Posterior vena cava (tissue), 2 donors: ENCODE measurements at places on chromosomes 5 and 9.

DNA sequence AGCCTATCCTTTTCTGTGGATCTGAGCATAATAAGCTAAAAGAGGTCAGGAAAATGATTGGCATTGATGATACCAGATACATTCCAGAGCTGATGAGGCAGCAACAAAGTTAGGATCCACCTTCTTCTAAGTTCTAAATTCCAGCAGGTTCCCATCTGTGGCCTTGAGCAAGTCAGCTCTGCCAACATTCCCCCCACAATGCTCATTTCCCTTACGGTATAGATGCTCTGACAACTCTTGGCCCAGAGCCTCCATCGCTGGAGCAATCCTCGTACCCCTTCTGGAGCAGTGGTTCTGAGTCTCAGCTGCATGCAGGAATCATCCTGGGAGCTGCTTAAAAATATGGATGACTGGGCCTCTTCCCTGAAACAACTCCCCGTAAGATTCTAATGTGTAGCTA is 78.1 kb downstream of the MED27 start:
- DNase-seq = no peak

DNA sequence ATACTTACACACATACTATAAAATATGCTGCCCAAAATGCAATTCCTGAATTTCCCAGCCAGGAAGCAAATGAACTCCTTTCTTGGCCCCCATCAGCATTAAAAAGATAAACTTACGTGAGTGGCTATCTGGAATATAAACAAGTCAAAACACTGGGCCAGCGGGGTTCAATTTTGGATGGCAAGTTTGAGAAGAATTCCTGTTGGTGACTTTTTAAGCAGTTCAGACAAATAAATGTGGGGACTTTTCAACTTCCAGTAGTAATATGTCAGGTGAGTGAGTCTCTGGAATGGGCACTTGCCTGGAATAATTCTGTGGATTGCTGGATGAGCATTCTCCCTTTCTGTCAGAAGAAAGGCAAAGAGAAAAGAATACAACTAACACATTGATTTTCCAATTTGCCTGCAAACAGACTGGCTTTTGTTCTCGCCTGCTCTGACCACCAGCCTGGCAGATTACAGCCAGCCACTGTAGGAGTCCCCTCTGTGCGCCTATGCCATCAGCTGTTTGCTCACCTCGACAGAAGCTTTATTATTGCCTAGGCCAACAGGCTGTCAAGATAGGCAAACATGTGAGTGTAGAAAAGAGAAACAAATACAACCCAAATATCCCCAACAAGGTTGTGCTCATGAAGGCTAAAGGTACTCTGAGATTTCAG is 78.6 kb downstream of the MRPS27 start:
- DNase-seq = no peak

DNA sequence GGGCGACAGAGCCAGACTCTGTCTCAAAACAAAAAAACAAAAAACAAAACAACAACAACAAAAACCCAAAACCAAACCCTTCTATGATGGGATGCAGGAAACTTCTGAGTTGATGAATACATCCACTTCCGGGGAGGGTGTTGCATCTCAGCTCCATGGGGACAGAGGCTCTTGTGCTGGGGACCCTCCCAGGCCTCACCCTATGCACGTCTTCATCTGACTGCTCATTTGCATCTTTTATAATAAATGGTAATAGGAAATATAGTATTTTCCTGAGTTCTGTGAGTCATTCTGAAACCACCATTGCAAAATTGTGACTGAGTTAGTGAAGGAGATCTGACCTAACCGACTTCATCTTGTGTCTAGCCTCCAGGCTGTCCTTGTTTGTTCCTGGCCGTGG is 109.5 kb upstream of the SLC28A3 start:
- no peak for DNase-seq

- DNase-seq = no peak
These were observed 201.9 kb downstream of the ARHGAP26 start for GRCh38 chr5:142972064-142972570.

DNA sequence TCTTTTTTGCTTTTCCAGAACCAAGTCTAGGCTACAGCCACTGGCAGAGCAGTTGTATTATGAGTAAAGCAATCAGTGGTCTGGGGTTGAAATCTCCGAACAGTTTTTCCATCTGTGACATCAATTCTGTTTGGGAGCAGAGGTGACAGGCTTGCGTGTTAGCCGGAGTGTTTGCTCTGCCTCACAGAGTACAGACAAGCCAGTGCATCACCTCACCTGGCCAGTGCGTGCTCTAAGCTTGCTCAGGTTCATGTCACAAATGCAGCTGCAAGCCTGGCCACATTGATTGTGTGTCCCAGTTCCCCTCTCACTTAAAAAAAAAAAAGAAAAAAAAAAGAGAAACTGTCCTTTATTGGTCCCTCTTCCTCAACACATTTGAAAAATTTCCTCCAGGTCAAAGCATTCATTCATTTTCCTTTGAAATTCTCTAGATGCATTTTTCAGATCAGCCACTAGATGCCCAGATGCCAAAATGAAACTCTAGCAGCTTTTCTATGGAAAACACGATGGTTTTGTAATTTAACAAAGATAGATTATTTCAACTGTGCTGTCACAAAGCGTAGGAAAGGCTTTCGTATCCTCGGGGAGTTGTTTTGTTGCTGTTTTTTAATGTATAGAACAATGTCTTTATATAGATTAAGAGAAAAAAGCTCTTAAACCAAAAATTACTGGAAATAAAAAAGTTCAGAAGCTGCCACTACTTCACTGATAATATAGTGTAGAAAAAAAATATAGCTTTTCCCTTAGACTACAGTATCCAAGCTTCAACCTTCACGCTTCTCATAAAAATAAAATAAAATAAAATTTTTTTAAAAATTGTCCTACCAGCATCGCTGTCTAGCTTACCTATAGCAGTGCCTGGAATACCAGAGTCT is 585.5 kb downstream of the TLE1 start:
- DNase-seq = no peak

DNA sequence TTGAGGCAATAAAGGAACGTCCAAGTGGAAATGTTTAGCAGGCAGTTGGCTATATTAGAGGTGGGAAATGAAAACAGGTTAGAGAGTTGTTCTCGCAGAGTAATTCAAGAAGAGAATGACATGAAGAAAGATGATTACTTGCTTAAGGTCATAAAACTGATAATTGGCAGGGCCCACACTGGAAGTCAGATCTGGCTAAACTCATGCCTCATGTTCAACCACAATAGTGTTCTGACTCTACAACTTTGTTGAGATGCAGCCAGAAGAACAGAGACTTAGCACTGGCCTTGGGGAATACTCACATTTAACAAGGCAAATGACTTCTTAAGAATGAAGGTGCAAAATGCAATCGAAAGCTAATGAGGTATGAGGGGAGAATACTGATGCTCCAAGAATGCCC is 27.2 kb upstream of the TNFSF8 start:
- DNase-seq = no peak
